ENCODE measurements at places on chromosomes 12 and 14.
A peak's percentile ranks its signal among the peaks of the same experiment; 100 is the strongest.

- no peak for DNase-seq
Observed at GRCh38 chr14:103195828-103196615, 72.8 kb downstream of the TNFAIP2 start.

DNA sequence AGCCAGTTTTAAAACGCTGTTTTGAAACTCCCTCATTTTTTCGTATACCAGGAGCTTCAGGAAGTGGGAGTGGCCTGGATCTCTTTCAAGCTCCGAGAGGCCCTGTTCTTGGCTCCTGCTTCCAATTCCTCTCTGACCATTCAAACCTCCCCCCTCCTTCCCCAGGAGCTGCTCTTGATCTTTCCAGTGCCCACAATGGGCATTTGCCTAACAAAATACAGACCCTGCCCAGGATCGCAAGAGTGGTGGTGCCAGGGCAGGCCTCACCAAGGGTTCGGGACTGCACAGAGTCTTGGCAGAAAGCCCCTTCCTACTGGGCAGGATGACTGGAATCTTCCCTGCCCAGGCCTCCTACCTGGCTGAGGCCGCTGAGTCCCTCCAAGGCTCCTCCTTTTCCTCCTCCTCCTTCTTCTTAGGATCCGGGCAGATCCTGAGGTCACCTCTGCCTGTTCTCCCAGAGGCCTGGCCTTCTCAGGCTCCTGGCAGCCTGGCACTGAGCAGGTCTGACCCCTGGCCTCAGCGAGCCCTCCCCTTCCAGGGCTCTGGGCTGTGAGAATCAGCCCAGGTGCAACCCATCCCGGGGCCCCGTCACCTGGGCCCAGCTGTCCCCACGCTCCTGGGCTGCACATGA lies 46.9 kb upstream of the NOS1 start:
- no peak for DNase-seq

DNA sequence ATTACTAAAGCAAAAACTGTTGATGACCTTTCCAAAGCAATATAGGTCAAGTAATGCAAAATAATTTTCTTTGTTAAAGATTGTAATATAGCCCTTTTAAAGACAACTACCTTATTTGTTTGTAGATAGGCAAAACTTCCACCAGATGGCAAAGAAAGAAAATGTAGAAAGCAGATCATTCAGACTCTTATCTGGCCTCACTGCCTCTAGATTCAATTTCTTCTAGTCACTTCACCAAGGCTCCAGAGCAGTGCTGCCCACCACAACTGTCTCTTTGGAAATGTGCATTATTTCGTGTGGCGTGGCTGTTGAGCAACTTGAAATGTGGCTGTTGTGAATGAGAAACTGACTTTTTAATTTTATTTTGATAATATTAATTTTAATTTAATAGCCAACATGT lies 127.1 kb downstream of the ITPR2 start:
- no peak for DNase-seq

DNA sequence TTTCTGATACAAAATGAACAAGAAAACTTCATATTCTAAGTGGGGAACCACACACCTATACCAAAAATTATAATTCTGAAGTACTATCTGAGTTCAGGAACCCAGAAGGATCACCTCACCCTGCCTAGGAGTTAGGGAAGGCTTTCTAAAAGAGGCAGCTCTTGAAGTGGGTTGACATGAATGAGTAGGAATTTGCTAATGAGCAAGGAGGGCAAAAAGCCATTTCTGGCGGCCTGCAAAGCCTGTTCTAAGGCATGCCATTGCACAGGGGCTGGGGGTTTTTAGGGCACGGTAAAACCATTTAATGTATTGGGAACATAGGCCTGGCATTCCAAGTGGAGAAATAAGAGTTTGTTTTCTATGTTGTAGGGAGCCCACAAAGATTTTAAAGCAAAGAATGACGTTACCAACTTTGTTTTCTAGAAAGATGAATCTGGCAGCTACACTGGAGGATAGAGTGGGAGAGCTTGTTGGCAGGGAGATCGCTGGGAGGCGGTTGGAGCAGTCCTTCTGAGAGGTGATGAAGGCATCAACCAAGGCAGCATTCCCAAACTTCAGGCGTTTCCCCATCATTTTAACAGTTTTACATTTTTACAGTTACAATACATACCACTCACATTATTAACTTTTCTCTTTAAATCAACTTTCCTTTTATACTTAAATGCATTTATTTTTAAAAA lies 14.1 kb downstream of the IFT43 start:
- DNase-seq: no peak

DNA sequence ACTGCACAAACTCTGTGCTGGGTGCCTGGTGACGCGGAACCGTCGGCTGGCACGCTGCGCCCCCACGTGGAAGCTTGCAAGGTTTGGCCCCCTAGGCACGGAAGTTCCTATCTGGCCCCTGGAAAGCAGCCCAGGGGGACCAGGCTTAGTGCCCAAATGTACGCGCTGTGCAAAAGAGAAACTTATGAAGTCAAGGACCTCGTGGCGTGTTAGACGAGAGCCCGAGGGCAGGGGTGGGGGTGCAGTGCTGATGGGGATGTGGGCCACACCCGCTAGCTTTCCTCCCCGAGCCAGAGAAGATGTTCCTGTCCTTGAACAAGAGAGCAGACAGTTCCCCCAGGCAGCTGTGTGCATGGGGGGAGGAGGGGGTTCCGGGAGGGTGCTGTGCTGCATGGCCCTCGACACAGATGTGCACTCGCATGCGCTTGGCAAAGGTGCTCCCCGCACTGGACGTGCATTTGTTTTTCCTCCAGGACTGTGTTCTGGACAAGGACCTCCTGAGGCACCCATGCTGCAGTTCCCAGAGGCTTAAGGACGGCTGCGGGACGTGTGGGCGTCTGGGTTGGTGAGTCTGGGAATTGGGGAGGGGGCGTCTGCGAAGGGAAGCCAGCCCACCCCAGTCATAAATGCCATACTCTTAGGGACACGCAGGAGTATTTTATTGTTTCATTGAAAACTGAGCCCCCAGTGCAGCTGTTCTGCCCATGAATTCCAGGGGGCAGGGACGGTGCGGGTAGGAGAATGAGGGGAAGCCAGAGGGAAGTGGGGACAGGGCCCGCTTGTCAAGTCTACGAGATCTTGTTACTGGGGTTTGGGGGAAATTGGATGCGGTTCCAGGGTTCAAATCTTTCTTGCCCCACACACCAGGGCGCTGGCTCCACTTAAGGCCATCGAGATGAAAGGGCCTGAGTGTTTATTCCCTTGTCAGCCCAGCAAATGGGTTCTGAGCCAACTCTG lies 80.0 kb downstream of the NTF3 start:
- DNase-seq: peak; percentile 22

GRCh38 chr14:84961637-84962036 lies 568.3 kb upstream of the FLRT2 start:
- DNase-seq: no peak

DNA sequence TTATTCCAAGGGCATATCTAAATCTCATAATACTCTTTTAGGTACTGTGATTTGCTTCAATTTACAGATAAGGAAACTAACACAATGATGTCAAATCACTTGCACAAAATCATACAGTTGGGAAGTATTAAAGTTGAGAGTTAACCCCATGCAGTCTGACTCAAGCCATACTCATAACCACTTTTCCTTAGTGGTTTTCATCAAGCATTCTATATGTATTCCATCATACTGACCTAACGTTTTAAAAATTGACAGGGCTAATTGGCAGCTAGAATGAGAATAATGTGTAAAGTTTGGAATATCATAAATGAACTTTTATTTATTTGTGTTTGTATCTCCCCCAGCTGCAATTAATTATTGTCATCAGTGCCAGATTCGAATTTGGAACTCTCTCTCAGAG lies 20.9 kb downstream of the PUS7L start:
- no peak for DNase-seq

DNA sequence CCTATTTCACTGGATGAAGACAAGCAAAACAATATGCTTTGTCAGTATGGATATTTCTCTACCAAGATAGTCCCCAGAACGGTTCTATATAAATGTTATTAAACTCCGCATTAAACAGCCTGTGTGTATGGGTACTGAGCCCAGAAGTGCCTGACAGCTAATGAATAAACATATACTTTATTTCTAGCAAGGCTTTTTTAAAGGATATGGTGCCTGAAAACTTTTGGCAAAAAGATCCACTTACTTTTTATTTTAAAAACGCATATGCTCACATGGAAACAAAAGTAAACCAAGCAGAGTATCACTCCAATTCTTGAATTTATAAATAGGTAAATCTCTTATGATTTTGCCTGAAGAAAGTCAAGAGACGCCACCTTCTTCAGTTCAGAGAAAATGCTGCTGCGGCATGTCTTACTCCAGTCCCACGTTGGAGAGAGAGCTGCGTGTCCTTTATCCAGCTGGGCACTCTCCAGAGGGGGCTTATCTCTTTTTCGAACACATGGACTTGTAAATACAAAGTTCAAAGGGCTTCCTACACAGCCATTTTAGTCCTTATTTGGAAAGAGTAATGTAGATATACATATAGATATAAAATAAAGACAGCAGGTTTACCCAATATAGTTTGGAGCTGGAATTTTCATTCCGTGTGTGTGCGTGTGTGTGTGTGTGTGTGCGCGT lies 264.2 kb downstream of the ADAMTS20 start:
- DNase-seq: no peak

DNA sequence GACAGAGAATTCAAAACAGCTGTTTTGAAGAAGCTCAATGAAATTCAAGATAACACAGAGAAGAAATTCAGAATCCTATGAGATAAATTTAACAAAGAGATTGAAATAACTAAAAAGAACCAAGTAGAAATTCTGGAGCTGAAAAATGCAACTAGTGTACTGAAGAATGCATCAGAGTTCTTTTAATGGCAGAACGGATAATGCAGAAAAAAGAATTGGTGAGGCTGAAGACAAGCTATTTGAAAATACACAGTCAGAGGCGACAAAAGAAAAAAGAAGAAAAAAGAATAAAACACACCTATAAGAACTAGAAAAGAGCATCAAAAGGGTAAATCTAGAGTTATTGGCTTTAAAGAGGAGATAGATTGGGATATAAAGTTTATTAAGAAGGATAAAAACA lies 103.3 kb downstream of the INSM2 start:
- no peak for DNase-seq

DNA sequence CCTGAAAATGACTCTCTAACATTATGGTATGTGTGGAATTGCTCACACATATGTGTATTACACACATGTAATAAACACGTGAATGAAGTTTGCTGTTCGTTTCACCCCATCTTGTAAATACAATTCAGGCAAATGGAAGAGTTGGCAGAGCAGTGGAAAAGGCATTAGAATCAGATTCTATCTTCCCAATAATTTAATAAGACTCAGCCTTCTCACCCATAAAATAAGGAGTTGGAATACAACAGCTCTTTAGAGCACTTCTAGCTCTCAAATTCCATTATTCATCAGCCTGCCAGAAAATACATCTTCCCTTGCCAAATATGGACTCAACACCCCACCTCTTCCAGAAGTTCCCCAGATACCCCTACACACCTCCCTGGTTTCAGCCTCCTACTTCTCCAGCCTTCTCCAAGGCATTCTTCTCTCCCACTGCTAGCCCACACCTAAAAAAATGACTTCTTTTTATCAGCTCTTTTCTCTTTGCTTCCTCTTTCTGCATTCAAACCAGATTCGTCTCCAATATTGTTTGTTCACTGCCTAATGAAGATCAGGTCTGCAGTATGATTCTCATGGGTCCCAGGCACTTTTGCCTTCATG lies 66.2 kb upstream of the DYRK2 start:
- DNase-seq: no peak

DNA sequence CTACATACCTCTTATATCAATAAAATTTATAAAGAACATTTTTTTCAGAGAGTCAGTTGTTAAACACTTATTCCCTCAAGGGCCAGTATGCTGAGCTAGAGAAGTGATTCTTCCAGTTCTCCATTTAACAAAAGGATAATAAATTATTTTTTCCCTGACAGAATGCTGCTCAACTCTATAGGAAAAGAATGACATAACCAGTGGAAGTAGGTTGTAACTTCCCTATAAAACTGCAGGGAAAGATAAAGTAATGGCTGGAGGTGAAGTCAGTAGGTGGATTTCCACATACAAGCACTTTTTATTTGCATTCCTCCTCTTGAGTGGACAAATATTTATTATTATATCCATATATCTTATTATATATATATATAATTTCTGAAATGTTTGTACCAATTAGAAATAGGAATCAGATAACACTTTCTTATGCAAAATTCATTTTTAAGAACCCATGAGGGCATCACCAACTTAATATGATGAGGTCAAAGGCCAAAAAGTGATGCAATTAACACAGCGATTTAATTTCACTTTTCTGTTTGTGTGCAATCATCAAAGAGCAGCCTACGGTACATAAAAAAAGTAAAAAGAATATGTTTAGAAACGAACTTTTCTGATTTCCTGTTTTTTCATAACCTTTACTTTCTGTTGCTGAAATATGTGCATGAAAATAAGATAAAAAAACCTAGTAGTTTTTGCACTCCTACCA lies 175.3 kb downstream of the PRKD1 start:
- no peak for DNase-seq

DNA sequence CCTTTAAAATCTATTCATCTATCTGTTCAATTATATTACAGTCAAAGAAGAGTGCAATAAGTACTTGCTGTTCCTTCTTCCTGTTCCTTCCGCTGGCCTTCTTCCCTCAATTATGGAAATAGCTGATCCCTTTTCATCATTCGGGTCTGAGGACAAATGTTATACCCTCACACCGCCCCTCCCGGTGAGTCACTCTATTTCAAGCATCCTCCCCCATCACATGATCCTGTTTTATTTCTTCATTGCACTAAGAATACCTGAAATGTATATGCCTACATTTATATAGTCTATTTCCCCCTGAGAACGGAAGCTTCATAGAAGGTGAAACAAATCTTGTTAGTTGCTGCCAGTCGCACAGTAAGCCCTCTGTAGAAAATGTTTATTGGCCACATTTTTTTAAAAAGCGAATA lies 2.5 kb downstream of the SLC38A1 start:
- no peak for DNase-seq

DNA sequence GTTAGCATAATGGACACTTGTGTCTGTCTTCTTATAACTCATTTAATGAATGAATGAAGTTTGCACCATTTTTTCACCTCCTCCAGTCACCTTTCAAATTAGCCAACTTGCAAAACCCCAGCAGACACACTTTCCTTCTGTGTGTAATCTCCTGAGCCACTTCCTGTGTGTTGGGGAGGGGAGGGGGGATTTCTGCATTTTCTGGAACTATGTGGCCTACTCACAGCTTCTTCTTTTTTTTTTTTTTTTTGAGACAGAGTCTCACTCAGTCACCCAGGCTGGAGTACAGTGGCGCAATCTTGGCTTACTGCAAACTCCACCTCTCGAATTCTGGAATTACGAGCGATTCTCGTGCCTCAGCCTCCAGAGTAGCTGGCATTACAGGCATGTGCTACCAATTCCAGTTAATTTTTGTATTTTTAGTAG lies 4.1 kb upstream of the SERPINA1 start:
- peak; percentile 98 for DNase-seq

GRCh38 chr12:54159589-54159988 lies 29.2 kb downstream of the SMUG1 start:
- DNase-seq: no peak

DNA sequence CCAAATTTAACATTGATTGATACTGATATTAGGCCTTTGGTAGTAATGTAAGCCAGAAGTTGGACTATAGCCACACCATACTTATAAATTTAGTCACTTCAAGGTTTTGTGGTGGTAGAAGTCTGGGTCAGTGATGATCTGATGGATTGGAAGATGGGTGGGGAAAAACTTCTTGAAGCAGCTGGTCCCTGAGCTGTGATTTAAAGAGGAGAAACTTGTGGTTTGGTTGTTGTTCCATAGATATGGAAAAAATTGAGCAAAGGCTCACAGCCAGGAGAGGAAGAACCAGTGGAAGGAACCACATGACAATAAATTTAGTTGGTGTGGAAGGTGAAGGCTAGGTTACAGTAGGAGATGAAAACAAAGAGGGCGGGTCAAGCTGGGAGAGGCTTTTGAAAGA lies 26.1 kb downstream of the PTHLH start:
- no peak for DNase-seq

All from inflammatory macrophage treated with lipopolysaccharide for 1 hour (primary cell).